ENCODE measurements at places on chromosomes 4 and X.

DNA sequence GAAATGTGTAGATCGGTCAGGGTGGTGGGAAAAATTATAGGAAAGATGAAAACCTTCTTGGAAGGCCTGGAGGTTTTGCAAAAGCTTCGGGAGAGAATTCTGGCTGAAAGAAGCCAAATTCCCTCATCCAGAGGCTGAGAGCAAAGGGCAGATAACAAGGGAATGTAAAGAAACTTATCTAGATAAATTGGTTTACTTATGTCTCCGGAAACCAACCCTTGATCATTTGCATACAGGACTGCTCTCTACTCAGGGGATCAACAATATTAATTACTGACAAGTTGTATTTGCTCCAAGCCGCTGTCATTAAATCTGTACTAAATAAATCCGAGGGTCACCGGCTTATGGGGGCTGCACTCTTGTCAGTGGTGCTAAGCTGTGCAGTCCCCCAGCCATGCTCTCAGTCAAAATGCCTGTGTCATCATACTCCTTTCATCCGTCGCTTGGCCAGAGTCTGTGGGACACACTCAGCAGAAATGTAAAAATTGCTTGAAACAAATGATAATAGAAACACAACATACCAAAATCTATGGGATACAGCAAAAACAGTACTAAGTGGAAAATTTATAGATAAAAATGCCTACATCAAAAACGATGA lies 715.7 kb downstream of the KCTD8 start:
- no peak for DNase-seq

DNA sequence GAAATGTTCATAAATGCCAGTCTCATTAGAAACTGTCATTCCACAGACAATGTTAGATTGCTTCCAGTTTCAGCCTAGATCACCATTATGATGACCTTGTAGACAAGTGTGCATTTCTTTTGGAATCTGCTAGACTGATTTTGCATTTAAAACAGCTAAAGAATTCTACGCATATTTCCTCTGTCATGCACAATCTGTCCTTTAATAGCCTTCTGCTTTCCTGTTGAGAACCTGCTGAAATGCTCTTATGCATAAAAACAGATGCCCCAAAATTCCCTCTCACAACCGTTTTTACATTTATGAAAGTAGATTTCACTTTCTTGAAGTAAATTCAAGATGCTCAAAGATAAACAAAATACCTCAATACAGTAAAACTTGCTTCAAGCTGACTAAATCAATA lies 673.3 kb downstream of the GALNTL6 start:
- DNase-seq: no peak

- DNase-seq: peak; percentile 82
Observed at GRCh38 chr4:112296949-112297880, at the start of gene ALPK1. TSS of gene ALPK1 (plus strand) at chr4:112297369.

- no peak for DNase-seq
Observed at GRCh38 chr4:101031971-101032370, 315.4 kb downstream of the PPP3CA start.

DNA sequence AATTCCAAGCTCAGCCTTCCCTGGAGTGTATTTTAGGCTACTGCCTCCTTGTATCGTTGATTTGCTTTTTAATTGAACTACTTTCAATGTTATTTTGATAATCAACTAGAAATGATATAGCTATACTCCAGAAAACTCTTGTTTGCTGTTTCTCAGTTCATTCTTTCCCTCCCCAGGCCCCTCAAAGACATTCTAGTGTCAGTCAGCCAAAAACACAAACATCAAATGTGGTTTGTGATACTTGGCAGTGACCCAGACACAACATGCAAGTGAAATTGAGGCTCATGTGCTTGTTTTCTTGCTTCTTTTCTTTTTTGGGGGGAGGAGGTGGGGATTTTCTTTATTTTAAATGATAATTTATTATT lies 7.6 kb downstream of the FAT4 start:
- peak; percentile 11 for DNase-seq

DNA sequence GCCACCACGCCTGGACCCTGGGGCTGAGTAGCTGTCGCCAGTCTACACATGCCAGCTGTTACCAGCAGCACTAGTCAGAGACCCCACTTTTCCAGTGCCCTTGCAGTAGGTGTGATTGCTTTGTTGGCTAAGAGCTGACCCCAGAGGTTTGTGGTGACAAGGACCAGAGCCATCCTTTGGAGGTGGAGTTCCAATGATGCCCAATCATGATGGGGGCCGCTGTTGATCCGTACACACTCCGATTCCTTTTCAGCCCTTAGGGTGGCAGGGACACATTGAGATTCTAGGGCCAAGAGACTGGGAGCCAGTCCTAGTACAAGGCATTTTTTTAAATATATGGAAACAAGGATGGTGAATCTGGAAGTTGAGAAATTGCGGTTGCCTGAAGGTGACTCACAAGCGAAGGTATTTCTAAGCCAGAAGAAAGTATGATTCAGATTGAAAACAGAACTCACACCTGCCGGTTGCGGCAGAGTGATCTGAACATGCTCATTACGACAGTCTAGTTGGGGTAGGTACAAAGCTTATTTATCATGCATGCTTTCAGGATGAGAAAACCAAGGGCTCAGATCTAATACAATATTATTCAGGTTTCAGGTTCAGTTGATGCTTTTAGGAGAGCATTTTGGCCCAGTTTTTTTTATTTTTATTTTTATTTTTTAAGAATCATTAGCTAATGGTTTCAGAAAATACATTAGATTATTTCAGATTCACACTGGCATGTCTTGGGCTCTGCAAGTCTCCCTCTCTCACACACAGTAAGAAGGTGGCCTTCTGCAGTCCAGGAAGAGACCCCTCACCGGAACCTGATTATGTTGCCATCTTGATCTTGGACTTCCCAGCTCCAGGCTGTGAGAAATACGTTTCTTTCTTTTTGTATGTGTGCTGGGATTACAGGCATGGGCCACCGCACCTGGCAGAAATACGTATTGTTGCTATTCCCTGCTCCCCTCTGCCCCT lies 43.4 kb downstream of the SHROOM2 start:
- DNase-seq: peak; percentile 49

Data from urothelium cell line (cell line).